Camera-type eye (tissue), 1 donor: ENCODE measurements at places on chromosomes 2 and 18. TPM values are rescaled to one million over a fixed set of nuclear protein-coding genes. Genes with fewer than 3 reads are reported as not detected.

Gene MARS2
- total RNA-seq = 7.2 TPM

Gene LAMA3
- 25.9 TPM for total RNA-seq

Gene CRYBA2
- total RNA-seq = 1,526 TPM

Gene ITGA6
- 120 TPM for total RNA-seq

Gene CACNB4
- total RNA-seq = 26.2 TPM

Gene AOX1
- total RNA-seq = 5.7 TPM

Gene EGR4
- total RNA-seq = not detected

Gene SULT6B1
- total RNA-seq = not detected

Gene SPP2
- not detected for total RNA-seq

Gene GNAL
- 17.5 TPM for total RNA-seq

Gene NT5C1B
- total RNA-seq = not detected

Gene ZNF532
- total RNA-seq = 259 TPM

Gene TFPI
- 41.9 TPM for total RNA-seq

Gene KCNJ13
- total RNA-seq = 8.2 TPM

Gene EHD3
- 13.4 TPM for total RNA-seq

Gene ADD2
- 64.5 TPM for total RNA-seq

Gene ARHGEF33
- total RNA-seq = 3.7 TPM

Gene CRACDL
- 4.6 TPM for total RNA-seq

Gene BBS5
- total RNA-seq = 33.8 TPM

Gene SCN2A
- 24.2 TPM for total RNA-seq

Gene TMEM17
- total RNA-seq = 6.0 TPM

Gene TMEM178A
- total RNA-seq = 19.2 TPM

Gene MAL
- total RNA-seq = 4.9 TPM

Gene IL1B
- 1.6 TPM for total RNA-seq

Gene VAMP8
- total RNA-seq = 8.5 TPM

Gene RUFY4
- total RNA-seq = not detected

Gene SP3
- 183 TPM for total RNA-seq

Gene TBR1
- 1.7 TPM for total RNA-seq

Gene CXCR4
- total RNA-seq = 95.7 TPM

Gene CYP27C1
- total RNA-seq = 4.6 TPM

Gene UGT1A3
- total RNA-seq = not detected

Gene ST8SIA3
- 5.5 TPM for total RNA-seq
